Stimulated activated CD4-positive, alpha-beta T cell treated with anti-CD3 and anti-CD28 coated beads, Interleukin-15, amount 100 ng/mL, for 1 hour (primary cell): ENCODE measurements at places on chromosomes 7 and 10.

GRCh38 chr10:79392506-79393176, 45.4 kb downstream of the PPIF start:
- DNase-seq, result no peak

DNA sequence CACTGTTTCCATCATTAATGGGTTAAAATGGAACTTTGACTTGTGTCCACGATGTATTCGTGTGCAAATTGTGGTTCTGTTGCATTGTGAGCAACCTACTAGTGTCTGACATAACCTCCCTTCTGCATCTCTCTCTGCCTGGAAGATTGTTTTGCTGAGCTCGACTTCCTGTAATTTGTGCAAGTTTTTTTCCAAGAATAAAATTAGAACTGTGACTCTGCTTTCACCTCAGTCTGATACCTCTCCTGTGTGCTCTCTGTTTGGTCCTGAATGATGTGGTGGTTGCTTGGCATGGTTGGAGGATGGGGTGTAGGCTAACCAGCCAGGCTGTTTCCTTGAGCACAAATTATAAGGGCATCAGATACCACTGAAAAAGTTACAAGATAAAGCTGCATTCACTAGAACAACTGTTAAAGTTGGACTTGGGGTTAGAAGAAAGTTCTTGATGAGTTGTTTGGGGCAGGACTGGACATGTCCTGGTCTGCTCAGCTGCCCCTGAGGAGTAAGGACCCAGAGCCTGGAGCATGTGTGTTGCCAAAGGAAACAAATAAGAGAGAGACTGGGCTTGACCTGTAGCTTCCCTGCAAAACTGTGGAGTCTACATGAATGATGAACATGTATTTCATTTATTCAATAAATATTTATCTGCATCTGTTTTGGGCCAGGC, 1.9 kb upstream of the VOPP1 start:
- no peak for DNase-seq

- no peak for DNase-seq
Observed at GRCh38 chr7:157444011-157444842, 107.4 kb downstream of the DNAJB6 start.

DNA sequence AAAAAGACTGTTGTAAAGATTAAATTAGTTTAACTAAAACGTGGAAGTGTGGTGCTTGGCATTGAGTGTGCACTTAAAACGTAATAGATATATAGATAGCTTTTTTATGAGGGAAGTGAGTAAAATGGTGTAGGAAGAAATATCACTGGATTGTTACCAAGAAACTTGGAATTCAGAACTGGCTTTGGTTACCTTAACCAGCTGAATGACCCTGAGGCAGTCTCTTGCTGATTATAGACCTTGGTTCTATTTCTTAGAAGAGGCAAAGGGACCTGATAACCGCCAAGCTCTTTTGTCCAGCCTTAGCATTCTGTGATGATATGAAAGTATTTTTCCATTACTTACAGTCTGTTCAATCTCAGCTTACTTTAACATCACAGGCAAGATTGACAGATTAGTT, 3.8 kb downstream of the REEP3 start:
- no peak for DNase-seq

DNA sequence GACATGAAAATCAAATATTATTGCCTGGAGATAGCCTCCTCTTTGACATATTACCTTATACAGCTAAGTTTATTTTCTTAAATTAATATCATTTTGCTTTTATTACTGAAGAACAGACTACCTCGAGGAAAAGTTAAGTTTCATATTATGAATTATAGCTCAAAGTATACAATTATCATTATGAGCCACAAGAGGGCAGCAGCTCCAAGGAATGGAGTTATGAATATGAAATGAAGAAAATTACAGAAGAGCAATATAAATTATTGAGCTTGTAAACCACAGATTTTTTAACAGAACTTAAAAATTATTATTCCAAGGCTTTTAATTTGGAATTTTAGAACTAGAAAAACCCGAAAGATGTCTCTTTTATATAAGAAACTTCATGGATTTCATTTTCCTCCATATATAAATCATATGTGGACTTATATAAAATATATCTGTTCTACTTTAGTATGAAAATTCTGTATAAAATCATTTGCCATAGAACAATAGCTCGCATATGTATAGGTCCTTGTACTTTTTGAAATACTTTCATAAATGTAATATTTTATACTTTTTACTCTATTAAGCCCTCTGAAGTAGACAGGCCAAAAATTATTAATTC, 40.1 kb downstream of the IQUB start:
- no peak for DNase-seq

DNA sequence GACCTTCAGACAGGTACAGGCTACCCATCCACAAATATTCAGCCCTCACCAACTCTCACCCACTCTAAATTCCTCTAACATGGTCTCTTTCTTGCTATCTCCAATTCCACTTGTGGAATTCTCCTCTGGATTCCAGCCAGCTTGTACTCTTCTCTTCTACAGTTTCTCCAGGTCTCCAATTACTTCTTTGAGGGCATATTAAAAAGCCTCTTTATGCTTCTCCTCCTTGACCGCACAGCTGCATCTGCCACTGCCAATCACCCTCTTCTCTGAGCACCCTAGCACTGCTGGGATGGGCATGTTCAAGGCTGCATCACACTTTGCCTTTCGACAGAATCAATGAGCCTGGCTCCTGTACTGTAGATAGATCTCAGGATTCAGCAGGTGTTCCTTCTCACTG, 101.5 kb upstream of the ANKRD1 start:
- DNase-seq, result no peak

- no peak for DNase-seq
Observed at GRCh38 chr10:60334991-60335390, 54.7 kb downstream of the ANK3 start.

DNA sequence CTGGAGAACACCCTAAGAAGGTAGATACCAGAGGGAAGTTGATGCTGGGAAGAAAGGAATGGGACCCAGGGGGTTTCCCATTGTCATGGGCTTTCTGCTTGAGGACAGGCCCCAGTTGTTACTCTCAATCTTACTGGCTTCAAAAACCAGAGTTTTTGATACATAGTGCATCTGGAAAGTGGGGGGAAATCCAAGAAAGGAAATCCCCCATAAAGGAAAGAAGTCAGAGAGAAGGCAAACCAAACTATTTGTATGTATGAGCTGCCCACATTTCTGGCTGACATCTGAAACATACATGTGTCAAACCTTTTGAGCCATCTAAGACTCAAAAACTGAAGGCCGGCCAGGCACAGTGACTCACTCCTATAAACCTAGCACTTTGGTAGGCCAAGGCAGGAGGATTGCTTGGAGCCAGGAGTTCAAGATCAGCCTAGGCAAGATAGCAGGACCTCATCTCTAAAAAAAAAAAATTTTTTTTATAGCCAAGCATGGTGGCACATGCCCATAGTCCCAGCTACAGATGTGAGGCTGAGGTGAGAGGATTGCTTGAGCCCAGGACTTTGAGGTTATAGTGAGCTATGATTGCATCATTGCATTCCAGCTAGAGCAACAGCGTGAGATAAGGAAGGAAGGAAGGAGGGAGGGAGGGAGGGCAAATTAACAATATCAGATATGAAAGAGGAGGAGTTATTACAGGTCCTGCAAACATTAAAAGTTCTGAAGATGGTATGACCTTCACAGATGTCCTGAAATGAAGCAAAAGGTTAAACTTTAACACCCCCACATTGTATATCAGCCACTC, 6.7 kb upstream of the COA1 start:
- no peak for DNase-seq

- no peak for DNase-seq
Observed at GRCh38 chr7:158238616-158239289, 348.9 kb downstream of the PTPRN2 start.

- DNase-seq, result no peak
Observed at GRCh38 chr10:28425422-28425821, 107.5 kb upstream of the WAC start.

DNA sequence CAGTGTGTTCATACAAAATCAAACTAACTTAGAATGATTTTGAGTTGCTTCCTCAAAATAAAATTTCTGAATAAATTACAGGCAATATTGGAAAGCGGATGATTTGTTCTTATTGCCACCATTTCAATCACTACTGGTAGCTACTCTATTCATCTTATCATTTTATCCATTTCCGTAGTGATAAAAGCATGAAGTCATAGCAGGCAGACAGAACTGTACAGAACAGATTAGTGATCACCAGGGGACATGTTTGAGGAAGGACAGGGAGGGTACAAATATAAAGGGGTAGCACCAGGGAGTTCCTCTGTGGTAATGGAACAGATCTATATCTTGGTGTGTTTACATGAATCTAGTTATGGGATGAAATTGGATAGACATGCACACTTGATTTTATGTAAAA, 138.5 kb downstream of the WNT2 start:
- DNase-seq, result no peak

- no peak for DNase-seq
Observed at GRCh38 chr10:77939561-77940001, 13.0 kb upstream of the DLG5 start.

DNA sequence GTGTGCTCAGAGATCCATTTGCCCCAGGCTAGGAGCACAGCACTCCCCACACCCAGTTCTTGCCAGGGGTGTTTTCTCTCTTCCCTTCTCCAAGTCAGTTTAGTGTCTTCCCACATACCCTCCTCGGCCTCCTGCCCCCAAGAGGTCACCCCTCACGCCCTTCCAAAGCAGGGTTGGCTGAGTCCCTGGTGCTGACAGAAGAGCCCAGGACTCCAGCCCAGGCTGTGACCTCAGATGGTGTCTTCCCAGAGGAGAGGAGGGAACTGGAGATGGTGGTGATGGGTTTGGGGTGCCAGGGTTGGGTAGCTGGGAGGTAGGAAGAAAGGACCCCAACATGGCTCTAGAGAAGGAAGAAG, 19.8 kb downstream of the ZNF775 start:
- DNase-seq, result no peak

DNA sequence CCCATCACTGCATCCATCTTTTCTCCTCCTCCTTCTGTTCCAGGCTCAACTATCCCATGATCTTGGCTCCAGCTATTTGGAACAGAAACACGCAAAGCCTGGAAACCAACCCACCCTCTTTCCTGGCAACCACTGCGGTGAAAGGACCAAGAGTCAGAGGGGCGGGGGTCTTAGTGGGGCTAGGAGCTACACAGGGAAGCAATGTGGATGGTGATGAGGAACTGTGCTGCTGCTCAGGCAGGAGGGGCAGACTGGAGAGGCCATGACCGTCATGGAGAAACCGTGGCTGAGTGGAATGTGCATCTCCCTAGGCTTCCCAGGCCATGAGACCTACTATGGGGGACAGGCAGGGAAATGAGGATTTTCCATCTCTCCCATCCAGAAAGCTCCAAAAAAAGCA, 25.6 kb downstream of the PLAC9 start:
- DNase-seq, result no peak

DNA sequence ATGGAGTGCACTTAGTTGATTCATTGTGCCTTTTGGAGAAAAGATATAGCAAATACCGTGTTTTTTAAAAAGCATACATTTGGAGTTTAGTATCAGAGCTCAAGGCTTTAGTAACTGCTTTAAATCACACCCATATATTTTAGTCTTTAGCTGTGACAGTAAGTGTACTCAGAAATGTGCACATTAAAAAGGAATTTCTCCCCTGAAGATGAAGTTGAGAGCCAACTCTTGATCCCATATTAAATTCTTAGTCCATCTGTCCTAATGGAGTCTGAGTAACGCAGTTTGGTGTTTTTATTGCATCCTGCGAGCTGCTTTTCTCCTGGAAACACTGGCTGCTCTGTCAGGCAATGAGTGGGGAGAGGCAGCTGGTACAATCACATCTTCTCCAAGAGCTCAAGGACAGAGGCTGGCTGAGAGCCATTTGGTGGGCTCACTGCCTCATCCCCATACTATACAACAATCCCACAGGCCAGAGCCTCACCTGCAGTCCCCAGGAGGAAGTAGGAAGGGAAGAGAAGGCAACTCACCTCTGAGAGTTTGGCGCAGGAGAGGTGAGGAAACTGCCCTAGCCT, 473.6 kb upstream of the C7orf33 start:
- DNase-seq, result no peak

GRCh38 chr10:78357141-78358063, 323.7 kb downstream of the RPS24 start:
- DNase-seq, result no peak

DNA sequence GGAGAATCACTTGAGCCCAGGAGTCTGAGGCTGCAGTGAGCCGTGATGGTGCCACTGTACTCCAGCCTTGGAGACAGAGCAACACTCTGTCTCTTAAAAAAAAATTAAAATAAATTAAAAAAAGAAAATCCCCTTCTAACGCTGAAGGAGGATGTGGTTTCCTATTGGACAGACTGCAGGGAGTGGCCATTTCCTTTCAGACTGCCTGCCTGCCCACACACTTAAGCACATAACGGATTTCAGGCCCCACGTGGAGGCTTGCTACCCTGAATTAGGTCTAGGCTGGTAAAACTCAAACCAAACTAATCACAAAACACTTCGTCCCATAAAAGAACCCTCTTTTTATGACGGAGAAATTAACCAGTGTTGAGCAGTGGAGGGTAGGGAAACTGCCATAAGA, 34.0 kb downstream of the GATA3 start:
- DNase-seq, result no peak

DNA sequence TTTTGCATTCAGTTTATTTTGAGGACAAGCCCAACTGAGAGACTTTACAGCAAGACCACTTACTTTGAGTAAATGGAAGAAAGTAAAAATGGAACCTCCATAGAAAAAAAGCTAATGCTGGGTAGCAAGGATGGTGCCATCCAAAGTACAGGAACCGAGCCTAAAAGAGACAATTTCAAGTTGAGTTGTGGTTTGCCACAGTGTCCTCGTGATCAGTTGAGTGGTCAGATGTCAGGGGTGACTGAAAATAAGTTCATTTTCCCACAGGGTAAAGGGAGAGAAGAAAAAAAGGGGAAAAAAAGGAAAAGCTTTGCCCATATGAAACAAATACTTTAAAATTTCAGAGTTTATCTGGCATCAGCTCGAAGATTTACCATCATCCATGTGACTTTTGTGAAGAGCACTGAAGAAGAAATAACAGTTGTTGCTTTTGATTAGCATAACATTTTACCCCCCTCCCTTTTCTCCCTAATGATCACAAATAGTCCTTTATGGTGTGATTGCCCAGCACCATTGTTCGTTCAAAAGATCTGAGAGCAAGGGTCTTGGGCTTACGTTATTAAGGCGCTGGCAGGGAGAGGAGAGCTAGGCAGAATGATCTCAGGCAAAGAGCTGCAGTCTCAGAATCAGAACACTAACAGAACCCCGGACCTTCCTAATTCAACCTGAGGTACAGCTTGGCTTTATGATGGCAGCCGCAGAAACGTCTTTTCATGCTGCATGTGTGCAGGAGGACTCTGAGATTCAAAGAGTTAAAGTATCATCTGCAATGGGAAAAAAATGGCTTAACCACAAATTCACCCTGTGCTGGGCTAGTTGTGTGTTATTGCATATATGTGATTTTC, 338.1 kb downstream of the RNLS start:
- no peak for DNase-seq

GRCh38 chr10:131560166-131560565, 248.6 kb upstream of the TCERG1L start:
- no peak for DNase-seq

DNA sequence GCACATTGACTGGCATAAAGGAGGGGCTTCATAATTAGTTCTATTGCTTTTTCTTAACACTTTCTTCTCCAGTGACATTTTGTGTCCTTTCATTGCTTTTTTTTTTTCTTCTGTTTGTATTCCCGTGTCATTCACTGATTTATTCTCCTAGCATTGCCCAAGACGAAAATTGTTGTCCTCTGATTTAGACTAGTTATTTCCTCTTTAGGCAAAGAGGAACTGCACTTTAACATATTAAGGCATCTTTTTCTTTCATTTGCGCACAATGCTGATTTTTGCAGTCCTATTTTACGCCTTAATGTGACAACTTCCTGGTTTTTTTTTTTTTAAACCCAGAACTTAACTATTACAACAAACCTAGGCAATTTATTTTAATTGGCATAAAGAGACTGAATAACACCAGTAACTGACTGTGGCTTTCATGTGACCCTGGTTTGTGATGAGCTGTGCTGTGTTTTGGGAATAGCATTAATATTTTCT, 39.7 kb downstream of the ARID5B start:
- no peak for DNase-seq
